ENCODE measurements at places on chromosomes 6 and 20. TPM values are rescaled to one million over a fixed set of nuclear protein-coding genes. Genes with fewer than 3 reads are reported as not detected.

RBM24 gene
- 5.0 TPM for total RNA-seq

GLP1R gene
- total RNA-seq: 0.38 TPM

EEF1A2 gene
- total RNA-seq: 3.3 TPM

FAM229B gene
- total RNA-seq: not detected

PCK1 gene
- 650 TPM for total RNA-seq

DNA sequence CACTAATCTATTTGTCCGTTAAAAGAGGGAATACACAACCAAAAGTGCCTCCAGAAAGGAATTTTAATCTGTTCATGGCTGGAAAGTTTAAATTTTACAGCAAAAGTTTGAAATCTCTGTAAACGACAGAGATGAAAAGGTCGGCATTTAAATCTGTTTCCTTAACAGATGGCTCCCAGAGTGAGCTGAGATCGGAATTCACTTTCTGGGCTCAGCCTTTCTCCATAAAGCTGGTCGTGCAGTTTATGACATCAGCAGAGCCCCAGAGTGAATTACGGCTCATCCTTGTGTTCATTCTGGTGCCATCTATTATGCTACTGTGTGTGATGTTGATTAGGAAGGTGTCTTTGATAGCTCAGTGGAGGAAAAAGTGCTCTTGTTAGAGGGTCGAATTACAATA lies 117.6 kb upstream of the ZFP64 start:
- DNase-seq: no peak

GRCh38 chr6:167161851-167162467 lies 4.2 kb upstream of the GPR31 start:
- no peak for DNase-seq

DNA sequence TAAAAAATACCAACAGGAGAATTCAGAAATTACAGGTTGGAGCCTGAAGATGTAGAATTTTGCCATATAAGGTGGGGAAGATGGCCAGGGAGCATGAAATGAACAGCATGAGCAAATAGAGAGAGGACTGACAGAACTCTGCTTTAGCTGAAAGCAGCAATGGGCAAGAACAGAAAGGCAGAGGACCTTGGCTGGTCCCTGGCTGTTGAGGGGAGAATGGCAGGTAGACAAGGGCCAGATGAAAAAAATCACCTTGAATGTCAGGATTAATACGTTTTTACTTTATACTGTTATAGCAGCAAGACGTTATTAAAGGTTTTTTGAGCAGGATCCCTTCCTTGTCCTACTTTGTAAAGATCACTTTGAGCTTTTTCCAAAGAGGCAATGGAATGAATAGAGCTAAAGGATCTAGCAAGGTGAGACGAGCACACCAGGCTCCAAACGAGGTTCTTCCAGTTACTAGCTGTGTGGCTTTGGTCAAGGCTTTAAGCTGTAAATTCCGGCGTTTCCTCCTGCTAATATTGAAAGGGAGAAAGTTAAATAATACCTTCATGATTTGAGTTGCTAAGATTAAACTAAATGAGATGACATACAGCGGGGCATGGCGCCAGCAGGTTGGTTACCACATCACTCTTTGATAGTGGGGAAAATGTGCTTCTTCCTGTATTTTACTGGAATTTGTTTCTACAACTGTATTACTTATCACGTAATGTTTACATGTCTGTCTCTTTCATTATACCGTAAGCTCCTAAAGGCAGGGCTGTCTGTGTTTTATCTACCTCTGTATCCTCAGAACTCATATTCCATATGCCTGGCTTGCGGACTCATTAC lies 776 bp downstream of the PPIL1 start:
- no peak for DNase-seq

DNA sequence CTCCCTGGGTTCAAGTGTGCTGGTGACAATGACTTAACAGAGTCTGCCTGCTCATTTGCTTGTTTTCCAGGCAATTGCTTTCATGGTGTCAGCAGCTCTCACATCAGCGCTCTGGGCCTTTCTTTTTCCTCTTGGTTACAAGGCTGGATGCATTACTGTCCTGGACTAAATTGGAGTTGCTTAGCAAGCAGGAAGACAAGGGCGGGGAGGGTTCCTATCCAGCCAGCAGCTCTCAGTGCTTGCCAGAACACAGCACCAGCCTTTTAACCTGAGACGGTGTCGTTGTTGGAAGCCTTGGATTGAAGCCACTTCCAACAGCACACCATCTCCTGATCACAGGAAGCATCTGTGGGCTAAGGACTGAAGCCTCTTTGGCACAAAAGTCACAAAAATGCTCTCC lies 606.9 kb downstream of the CDH26 start:
- DNase-seq: no peak

DNA sequence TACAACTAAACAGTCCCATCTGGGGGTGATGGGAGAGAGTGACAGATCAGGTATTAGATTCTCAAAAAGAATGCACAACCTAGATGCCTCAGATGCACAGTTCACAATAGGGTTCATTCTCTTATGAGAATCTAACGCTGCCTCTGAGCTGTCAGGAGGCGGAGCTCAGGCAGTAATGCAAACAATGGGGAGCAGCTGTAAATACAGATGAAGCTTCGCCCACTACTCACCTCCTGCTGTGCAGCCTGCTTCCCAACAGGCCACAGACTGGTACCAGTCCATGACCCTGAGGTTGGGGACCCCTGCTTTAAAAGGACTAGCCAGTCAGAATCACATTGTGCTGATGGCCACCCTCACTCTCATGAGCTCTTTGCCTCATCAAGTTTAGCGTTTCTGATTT lies 247.0 kb upstream of the KCNQ5 start:
- DNase-seq: no peak

DNA sequence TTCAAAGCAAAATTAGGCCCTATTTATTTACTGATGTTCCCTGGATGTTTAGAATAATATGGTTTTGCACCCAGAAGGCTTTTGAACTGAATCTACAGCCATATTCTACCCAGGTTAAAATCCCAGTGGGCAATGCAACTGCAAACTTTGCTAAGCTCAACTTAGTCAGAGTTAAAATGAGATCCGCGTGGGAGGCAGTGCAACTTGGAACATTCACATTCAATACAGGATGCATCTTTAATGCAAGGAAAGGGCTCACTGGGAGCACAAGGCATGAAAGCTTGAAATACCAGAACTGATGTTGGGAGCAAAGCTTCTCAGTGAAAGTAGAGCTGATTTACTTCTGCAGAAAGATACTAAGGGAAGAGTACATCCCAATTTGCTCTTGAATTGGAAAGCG lies 281.2 kb upstream of the DEFB112 start:
- no peak for DNase-seq

GRCh38 chr6:30615219-30615957 lies 1.7 kb downstream of the PPP1R10 start:
- DNase-seq: no peak

DNA sequence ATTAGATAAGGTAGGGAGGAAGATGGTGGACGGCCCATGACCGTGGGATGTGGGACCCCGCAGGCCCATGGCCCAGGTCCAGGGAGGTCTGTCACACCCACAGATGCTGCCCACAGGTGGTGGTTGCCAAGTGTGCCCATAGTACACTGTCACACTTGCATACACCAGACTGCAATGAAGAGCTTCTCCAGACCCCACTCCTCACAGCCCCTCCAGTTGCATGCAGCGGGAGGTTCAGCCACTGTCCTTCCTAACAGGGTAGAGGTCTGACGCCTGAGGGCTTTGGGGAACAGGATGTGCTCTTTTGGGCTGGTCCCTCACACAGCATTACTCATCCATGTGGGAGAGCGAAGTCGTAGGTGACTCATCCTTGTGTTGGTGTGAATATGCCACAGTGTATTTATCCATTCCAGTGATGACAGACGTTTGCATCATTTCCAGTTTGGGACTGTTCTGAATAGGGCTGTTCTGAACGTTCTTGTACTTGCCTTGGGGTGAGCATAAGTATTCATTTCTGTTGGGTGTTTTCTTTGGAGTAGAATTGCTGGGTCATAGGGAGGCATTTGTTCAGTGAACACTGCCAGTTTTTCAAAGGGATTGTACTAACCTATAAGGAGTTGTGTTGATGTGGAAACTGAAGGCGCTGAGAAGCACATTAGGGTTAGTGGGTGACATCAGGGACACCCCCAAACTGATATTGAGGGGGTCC lies 10.1 kb upstream of the PYGB start:
- DNase-seq: peak; percentile 81

GRCh38 chr6:154123155-154123956 lies 84.3 kb downstream of the OPRM1 start:
- no peak for DNase-seq
